ENCODE measurements at places on chromosomes 4 and X.

GRCh38 chr4:77089866-77090265 is 14.1 kb upstream of the CCNI start:
- DNase-seq: no peak

DNA sequence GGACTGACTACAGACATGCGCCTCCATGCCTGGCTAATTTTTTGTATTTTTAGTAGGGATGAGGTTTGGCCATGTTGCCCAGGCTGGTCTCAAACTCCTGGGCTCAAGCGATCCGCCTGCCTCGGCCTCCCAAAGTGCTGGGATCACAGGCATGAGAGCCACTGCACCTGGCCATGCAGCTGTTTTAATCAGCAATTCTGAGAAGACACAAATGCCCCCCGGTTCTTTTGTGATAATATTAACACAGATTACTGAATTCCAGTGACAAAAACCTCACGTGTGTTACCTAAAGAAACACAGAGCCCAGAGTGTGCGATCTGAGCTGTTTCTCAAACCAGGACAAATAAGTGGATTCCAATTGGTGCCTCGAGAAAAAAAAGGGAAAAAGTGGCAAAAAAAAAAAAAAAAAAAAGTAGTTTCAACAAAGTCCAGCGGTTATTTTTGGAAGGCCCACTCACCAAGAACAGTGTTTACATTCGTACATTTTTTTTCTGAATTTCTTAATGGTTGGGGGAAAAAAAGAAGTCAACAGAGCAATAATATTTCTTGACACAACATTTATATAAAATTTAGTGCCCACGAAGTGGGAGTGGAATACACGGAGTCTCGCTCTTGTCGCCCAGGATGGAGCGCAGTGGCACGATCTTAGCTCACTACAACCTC is 17.2 kb downstream of the DHRSX start:
- DNase-seq: no peak

- no peak for DNase-seq
Observed at GRCh38 chrX:37818031-37818430, 29.3 kb downstream of the DYNLT3 start.

DNA sequence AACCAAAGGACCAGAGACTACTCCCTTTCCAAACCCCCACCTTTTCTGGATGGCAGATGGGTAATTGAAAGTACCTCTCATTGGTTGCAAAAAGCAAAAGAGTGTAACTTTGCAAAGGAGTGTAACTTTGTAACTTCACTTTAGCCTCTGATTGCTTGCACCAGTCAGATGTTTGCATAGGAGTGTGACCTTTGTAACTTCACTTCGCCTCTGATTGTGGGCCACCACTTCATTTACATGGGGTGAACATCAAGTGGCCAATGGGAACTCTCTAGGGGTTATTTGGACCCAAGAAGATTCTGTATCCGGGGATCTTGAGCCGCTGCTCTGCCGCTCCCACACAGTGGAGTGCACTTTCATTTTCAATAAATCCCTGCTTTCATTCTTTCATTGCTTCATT is 9.9 kb upstream of the SLC25A43 start:
- no peak for DNase-seq

- no peak for DNase-seq
Observed at GRCh38 chr4:165927366-165927765, 54.3 kb downstream of the TLL1 start.

DNA sequence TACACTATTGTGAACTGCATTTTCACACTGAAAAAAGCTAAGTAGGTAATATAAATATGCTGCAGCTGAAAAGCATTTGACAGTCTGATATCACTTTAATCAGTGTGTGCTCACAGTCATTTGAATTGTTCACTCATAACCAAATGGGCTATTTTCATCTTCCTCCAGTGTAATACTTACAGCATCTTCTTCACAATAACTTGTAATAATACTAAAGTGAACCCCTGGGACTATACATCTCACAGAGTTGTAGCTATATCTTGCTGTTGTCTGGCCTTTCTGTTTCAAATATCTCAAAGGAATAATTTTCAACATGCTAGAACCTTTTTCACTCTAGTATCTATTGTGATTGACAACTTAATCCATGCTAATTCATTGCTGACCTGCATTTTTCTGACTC is 66.8 kb upstream of the GALNTL6 start:
- no peak for DNase-seq

DNA sequence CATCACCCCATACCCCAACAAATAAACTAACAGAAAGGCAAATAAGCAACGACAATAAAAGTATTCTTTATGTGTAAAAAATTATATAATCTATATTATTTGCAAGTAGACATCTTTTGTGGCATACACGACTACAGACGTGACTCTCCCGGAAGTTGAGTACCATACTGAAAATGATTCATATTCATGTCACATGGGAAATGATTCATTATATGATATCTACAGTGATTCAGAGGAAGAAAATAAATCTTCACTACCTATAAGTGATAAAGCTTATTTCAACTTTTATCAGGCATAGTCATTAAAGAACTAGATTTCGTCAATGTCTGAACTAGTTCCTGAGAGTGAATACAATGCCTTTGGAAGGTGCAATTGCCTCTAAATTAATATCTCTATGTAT is 4.6 kb upstream of the ANTXR2 start:
- DNase-seq: peak; percentile 49

DNA sequence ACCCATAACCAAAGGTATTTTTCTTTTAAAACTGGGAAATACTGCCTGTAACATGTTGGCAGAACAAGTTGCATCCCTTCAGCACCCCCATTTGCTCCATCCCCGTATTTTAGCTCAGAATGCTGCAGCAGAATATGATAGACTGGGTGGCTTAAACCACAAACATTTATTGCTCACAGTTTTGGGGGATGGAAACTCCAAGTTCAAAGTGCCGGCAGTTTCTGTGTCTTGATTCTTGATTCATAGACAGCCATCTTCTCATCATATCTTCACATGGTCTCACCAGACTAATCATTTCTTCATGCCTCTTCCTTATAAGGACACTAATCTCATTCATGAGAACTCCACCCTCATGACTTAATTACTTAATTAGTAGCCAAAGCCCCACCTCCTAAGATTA is 10.5 kb upstream of the INPP4B start:
- no peak for DNase-seq

DNA sequence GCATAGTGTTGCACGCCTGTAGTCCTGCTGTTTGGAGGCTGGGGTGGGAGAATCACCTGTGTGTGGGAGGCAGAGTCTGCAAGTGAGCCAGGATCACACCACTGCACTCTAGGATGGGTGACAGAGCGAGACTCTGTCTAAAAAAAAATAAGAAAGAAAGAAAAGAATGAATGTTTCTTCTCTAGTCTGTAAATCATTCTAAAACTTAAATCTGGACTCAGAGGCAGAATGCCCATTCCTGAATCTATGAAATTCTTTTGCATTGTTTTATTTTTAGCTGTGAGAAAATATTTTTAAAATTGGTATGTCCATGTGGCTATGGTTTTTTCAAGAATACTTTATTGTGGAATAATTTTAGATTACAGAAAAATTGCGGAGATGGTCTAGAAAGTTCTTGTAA is 49.3 kb downstream of the RAPGEF2 start:
- no peak for DNase-seq

DNA sequence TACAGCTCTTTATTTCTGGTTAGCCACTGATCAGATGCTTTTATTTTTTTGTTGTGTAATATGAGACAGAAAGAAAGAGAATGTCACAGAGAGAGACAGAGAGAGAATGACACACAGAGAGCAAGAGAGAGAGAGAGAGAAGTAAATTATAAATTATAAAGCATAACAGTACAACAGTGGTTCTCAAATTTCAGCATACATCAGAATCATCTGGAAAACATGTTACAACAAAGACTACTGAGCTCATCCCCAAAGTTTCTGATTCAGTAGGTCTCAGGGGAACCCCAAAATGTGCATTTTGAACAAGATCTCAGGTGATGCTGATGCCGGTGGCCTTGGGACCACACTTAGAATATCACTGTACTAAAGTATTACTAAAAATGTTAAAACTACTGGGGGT is 245.8 kb upstream of the DIAPH2 start:
- DNase-seq: peak; percentile 49

- DNase-seq: no peak
Observed at GRCh38 chr4:100632163-100632562, 114.3 kb upstream of the EMCN start.

DNA sequence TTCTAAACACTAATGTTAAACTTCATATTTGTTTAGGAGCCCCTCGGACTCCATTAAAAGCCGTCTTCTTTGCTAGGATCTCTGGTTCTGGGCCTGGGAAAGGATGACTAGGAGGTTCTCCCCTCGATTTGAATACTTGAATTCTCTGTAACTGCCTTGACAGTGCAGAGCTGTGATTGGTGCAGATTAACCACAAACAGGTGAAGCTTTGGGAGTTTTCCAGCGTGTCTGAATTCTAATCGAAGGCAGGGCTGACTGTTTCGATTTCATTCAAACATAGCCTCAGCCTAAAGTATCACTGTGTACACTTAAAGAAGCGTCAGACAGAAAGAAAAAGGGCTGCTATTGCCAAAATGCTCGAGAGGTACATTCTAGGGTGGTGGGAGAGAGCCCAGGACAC is 29.0 kb downstream of the TFDP3 start:
- no peak for DNase-seq

GRCh38 chrX:101348452-101349192 is at the start of gene TIMM8A:
Gene TIMM8A, minus strand, starts transcription at chrX:101348742. Its CDS starts 78 bp downstream, at chrX:101348664.
- peak; percentile 64 for DNase-seq

- no peak for DNase-seq
Observed at GRCh38 chrX:20350596-20350995, 83.9 kb upstream of the RPS6KA3 start.

DNA sequence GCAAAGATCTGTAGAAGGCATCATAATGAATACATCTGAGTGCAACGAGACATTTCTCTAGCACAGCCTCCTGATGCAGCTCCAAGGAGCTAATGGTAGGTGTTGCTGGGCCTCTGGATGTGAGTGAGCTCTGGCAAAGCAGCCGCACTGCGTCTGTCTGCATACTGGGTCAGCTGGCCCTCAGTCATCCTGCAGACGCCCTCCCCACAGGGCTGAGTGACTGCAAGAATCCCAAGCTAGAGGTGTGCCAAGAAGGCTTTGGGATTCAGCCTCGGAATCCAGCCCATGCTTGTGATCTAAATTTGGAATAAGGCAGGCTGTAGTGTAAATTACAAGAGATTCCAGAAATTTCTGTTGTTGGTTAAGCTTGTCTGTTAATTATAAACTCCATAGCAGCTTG is 18.5 kb downstream of the HERC3 start:
- DNase-seq: peak; percentile 89

DNA sequence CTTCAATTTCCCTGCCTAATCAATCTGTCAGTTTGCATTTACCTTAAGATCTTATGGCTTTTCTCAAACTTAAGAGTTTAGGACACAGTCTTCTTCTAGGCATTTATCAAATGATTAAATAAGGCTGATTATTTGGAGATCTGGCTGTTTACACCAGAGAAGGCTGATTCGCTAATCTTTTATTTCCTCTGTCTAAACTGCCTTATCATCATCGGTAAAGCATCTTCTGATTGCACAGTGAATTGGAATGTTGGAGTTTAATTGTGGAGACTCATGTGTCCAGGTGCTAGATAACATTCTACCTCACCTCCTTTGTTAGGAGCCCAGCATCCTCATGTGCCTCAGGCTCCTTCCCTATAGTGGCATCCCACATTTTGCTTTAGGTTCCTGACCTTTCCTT is 100.3 kb upstream of the DDIT4L start:
- DNase-seq: no peak

DNA sequence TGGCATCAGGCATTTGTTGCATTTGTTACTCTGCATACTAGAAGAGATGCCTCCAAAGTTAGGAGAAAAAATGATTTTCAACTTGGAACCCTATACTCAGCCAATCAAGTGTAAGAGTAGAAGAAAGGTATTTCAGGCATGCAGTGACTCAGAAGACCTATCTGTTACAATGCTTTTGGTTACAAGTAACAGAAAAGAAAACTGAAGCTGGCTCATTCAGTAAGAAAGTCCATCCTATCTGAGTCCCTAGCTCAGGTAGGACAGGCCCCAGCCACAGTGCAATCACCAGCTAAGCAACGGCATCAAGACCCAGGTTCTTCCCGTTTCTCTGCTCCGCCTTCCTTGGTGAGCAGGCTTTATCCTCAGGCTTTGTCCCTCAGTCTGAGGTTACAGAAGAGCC is 23.3 kb downstream of the MECP2 start:
- DNase-seq: peak; percentile 43

DNA sequence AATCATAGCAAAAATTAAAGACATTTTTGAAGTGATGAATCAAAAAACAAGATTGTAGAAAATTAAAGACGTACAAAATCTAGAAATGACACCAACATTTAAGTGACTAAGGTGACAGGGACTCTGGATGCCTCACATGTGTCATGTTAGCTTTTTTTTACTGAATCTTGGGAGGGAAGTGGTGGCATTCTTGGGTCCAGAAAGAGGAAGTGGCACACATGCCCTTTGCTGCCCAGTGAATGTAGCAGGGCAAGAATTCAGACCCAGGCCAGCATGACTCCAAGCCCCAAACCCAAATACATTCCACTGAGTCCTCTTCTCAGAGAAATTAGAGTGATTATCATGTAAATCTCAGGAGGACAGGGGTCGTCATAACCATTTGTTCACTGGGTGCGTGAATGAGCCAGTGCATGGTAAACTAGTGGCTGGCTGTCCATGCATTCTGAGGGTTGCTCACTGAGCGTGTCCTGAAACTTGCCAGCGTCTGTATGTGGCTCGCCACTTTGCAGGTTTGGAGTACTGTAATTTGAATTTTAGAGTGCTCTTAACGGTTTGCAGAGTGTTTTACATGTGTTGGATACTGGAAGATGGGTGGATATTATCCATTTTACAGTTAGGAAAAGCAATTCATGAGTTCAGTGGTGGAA is 55.4 kb upstream of the TBC1D14 start:
- no peak for DNase-seq

- DNase-seq: no peak
Observed at GRCh38 chr4:26432419-26432818, 57.9 kb downstream of the CCKAR start.

DNA sequence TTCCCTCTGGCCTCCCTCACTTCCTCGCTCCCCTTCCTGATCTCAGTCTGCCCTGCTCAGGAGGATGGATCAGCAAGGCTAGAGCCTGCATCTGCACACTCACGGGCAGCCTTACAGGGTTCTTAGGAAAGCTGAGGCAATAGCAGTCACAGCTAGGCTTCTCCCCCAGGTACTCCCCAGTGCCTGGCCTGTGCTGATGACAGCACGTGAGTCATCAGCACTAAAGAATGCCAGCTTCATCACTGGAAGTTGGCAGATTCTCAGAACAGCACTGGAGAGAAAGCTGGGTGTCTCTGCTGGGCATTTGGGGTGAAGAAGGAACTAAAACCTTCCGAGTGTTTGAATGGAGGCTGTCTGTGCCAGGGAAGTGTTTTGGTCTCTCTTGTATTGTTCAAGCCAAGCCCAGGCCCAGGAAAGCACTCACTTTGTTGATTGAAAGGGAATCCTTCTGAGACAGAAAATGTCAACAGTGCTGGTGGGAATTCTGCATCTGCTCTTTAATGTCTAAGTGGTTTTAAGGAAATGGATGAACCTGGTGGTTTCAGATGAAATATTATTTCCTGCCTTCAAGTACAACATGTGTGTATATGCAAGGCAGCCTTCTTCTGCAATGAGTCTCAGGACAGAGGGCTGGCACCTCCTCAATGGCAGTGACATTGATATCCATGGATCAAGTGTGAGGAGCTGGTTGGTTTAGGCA is 73.0 kb upstream of the SCOC start:
- peak; percentile 80 for DNase-seq
